ENCODE measurements at places on chromosomes 2 and 18. TPM values are rescaled to one million over a fixed set of nuclear protein-coding genes. Genes with fewer than 3 reads are reported as not detected.

ATP6V1C2 gene
- total RNA-seq = not detected

ZNF892 gene
- 2.9 TPM for total RNA-seq

CCDC142 gene
- total RNA-seq = 14.9 TPM

GRHL1 gene
- total RNA-seq = 3.2 TPM

TMEM247 gene
- total RNA-seq = not detected

LCT gene
- total RNA-seq = not detected

PER2 gene
- total RNA-seq = 26.3 TPM

GRCh38 chr2:67984600-67984999 is 78.2 kb downstream of the C1D start:
- H3K4me3 ChIP-seq = no peak overlapping the region
- no peaks in the 10 kb centered on the region for H3K27me3 ChIP-seq
- no peaks in the 10 kb centered on the region for H3K36me3 ChIP-seq
- DNase-seq = no peak
- no peak overlapping the region for H3K27ac ChIP-seq
- no peaks in the 10 kb centered on the region for H3K4me1 ChIP-seq

GRCh38 chr2:150856596-150857281 is 369.3 kb upstream of the RND3 start:
- no peak overlapping the region for H3K27ac ChIP-seq
- DNase-seq = no peak
- H3K4me1 ChIP-seq = no peaks in the 10 kb centered on the region

DNA sequence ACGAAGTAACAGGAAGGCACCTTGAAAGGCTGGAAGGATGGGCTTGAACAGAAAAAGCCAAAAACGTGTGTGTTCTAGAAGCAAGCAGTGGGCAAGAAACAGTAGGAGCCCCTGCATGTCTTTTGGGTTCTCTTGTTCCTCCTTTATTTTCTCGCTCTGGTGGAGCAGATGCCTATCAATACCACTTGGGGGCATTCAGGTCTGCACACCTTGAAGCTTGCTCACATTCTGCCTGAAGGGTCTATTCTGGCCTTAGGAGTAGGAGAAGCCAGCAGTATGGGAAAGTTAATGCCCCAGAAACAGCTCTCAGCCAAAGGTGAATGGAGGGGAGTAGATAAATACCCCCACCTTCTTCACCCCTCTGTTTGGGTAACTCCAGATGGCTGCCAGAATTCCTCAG is 204.5 kb downstream of the TXNL1 start:
- H3K27me3 ChIP-seq = no peaks in the 10 kb centered on the region
- H3K4me3 ChIP-seq = no peak overlapping the region
- no peaks in the 10 kb centered on the region for H3K4me1 ChIP-seq
- DNase-seq = no peak

- no peak for DNase-seq
- no peak within 1 kb of the TSS for H3K27ac ChIP-seq
Observed at GRCh38 chr2:216632952-216633615, at the start of gene IGFBP2. Gene IGFBP2, plus strand, starts transcription at chr2:216633420. Its CDS starts 104 bp downstream, at chr2:216633524.

DNA sequence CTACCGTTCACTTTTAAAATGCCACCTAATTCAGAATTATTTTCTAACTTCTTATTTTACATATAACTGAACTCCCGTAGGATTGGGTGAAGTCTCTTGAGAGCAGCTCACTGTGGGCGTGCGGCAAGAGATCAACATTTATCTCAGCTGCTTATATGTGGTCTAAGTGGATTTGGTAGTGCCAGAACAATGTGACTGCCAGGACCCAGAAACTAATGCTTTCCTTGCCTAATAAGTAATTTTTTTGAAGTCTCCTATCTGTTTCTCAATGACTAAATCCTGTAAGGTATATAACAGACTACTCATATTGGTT is 11.2 kb upstream of the NFE2L2 start:
- H3K4me1 ChIP-seq = no peaks in the 10 kb centered on the region
- H3K4me3 ChIP-seq = no peak overlapping the region
- no peak overlapping the region for H3K27ac ChIP-seq
- H3K27me3 ChIP-seq = no peaks in the 10 kb centered on the region
- no peaks in the 10 kb centered on the region for H3K36me3 ChIP-seq
- no peak for DNase-seq

DNA sequence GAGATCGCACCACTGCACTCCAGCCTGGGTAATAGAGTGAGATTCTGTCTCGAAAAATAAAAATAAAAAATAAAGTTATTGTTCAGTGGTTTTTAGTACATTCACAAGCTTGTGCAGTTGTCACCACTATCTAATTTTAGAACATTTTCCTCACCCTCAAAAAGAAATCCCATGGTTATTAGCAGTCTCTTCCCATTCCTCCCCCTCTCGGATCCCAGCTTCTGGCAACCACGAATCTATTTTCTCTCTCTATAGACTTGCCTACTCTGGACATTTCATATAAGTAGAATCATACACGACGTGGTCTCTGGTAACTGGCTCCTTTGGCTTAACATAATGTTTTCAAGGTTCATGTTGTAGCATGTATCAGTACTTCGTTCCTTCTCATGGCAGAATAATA is 38.6 kb downstream of the CABLES1 start:
- H3K36me3 ChIP-seq = no peaks in the 10 kb centered on the region
- no peak overlapping the region for H3K4me3 ChIP-seq
- no peak for DNase-seq
- no peak overlapping the region for H3K27ac ChIP-seq
- H3K4me1 ChIP-seq = no peaks in the 10 kb centered on the region

- H3K4me1 ChIP-seq = peaks cover 29% of the 10 kb centered on the region
- peaks cover 4% of the 10 kb centered on the region for H3K27me3 ChIP-seq
- no peaks in the 10 kb centered on the region for H3K36me3 ChIP-seq
- H3K4me3 ChIP-seq = no peak overlapping the region
- peak; percentile 42 for DNase-seq
Observed at GRCh38 chr2:70523996-70524965, 29.3 kb downstream of the TGFA start.

- no peaks in the 10 kb centered on the region for H3K4me1 ChIP-seq
- DNase-seq = no peak
- no peak overlapping the region for H3K27ac ChIP-seq
Observed at GRCh38 chr2:106956416-106956815, 70.4 kb upstream of the ST6GAL2 start.

DNA sequence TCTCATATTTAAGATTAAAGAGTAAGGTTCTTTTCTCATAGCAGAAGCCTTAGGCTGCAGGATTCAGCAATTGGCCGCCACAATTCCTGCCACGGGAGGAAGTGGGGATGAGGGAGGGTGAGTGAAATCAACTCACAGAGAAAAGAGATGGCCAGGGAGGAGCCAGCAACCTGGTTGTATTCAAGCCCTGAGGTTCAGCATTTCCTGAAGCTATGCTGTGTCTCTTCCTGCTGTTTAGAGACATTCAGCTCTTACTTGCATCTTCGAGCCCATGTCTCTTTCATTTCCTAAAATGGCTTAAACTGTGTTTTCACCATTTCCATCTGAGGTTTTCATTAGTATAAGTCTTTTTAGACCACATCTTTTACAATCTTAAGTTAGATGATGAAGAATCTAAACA is 522.6 kb downstream of the CNTNAP5 start:
- no peak for DNase-seq
- no peaks in the 10 kb centered on the region for H3K36me3 ChIP-seq
- no peak overlapping the region for H3K27ac ChIP-seq
- no peaks in the 10 kb centered on the region for H3K27me3 ChIP-seq
- H3K4me1 ChIP-seq = no peaks in the 10 kb centered on the region

DNA sequence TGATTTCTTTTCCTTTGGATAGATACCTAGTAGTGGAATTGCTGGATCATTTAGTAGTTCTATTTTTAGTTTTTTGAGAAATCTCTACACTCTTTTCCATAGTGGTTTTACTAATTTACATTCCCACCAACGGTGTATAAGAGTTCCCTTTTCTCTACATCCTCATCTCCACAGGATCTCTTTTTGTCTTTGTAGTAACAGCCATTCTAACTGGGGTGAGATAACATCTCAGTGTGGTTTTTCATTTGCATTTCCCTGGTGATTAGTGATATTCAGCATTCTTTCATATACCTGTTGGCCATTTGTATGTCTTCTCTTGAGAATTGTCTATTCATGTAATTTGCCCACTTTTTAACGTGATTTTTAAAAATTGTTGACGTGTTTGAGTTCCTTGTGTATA is 13.8 kb downstream of the RFTN2 start:
- H3K36me3 ChIP-seq = no peaks in the 10 kb centered on the region
- no peaks in the 10 kb centered on the region for H3K27me3 ChIP-seq
- H3K4me1 ChIP-seq = no peaks in the 10 kb centered on the region

DNA sequence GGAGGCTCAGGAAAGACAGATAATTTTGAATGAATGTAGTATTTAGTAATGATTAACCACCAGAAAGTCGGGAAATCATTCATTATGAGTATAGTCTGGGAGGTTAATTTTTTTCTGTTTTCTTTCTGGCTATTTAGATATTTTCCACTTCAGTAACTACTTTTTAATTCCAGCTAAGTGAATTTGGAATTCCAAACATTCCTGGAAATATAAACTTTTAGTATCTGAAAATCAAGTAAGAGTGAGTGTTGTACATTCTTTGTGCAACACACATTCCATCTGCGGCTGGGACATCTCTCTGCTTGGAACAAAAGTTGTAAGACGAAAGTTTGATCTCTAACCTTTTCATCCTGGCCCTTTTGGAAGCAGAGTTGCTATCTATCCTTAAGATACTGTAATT is 275.7 kb upstream of the SPRED2 start:
- no peaks in the 10 kb centered on the region for H3K27me3 ChIP-seq
- H3K4me3 ChIP-seq = no peak overlapping the region

DNA sequence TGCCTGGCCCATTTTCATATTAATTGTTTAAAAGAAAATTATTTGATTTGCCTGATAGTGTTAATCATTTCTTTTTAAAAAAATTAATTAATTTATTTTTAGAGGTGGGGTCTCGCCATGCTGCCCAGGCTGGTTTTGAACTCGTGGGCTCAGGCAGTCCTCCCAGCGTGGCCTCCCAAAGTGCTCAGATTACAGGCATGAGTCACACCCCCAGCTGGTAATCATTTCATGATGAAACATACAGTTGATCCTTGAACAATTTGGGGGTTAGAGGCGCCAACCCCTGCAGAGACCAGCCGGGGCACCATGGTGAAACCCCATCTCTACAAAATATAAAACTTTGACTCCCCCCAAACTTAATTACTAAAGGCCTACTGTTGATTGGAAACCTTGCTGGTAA is 7.9 kb downstream of the GPN1 start:
- no peak overlapping the region for H3K4me3 ChIP-seq
- no peak overlapping the region for H3K27ac ChIP-seq
- no peak for DNase-seq
- no peaks in the 10 kb centered on the region for H3K4me1 ChIP-seq
- peaks cover 78% of the 10 kb centered on the region for H3K36me3 ChIP-seq
- no peaks in the 10 kb centered on the region for H3K27me3 ChIP-seq

GRCh38 chr2:214011676-214012075 is 399.2 kb upstream of the VWC2L start:
- H3K27me3 ChIP-seq = no peaks in the 10 kb centered on the region
- H3K4me3 ChIP-seq = no peak overlapping the region
- H3K36me3 ChIP-seq = no peaks in the 10 kb centered on the region
- H3K27ac ChIP-seq = no peak overlapping the region
- DNase-seq = no peak

- H3K4me1 ChIP-seq = no peaks in the 10 kb centered on the region
- H3K4me3 ChIP-seq = no peak overlapping the region
- H3K36me3 ChIP-seq = no peaks in the 10 kb centered on the region
- H3K27ac ChIP-seq = no peak overlapping the region
- no peak for DNase-seq
- H3K27me3 ChIP-seq = no peaks in the 10 kb centered on the region
Observed at GRCh38 chr18:64398320-64398719, 249.4 kb upstream of the LINC00305 start.

DNA sequence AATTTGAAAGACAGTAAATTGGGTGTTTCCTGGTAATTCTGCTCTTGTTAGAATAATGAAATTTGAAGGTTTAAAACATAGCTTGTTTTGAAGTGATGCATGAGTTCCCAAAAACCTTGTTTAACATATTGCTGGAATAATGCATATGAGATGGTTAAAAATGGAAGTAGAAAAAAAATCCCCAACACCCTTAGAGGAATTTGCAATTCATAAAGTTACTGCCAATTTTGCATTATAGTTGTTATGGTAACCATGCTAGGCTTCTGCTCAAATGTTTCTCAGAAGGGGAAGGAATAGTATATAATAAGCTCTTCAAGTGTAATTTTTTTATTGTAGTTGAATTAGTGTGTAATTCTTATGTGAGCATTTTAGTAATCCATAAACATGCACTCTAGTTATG is 49.1 kb downstream of the FASTKD2 start:
- H3K27me3 ChIP-seq = peaks cover 2% of the 10 kb centered on the region
- no peak overlapping the region for H3K4me3 ChIP-seq
- H3K4me1 ChIP-seq = no peaks in the 10 kb centered on the region
- no peak overlapping the region for H3K27ac ChIP-seq

GRCh38 chr2:604385-604784 is 72.8 kb downstream of the TMEM18 start:
- H3K27me3 ChIP-seq = no peaks in the 10 kb centered on the region
- no peaks in the 10 kb centered on the region for H3K36me3 ChIP-seq
- no peak overlapping the region for H3K27ac ChIP-seq
- no peak overlapping the region for H3K4me3 ChIP-seq
- DNase-seq = no peak

GRCh38 chr2:47724221-47724981 is 58.5 kb upstream of the MSH6 start:
- H3K27me3 ChIP-seq = no peaks in the 10 kb centered on the region
- H3K4me3 ChIP-seq = no peak overlapping the region
- H3K27ac ChIP-seq = peak overlapping the region; percentile 63
- peaks cover 9% of the 10 kb centered on the region for H3K4me1 ChIP-seq

DNA sequence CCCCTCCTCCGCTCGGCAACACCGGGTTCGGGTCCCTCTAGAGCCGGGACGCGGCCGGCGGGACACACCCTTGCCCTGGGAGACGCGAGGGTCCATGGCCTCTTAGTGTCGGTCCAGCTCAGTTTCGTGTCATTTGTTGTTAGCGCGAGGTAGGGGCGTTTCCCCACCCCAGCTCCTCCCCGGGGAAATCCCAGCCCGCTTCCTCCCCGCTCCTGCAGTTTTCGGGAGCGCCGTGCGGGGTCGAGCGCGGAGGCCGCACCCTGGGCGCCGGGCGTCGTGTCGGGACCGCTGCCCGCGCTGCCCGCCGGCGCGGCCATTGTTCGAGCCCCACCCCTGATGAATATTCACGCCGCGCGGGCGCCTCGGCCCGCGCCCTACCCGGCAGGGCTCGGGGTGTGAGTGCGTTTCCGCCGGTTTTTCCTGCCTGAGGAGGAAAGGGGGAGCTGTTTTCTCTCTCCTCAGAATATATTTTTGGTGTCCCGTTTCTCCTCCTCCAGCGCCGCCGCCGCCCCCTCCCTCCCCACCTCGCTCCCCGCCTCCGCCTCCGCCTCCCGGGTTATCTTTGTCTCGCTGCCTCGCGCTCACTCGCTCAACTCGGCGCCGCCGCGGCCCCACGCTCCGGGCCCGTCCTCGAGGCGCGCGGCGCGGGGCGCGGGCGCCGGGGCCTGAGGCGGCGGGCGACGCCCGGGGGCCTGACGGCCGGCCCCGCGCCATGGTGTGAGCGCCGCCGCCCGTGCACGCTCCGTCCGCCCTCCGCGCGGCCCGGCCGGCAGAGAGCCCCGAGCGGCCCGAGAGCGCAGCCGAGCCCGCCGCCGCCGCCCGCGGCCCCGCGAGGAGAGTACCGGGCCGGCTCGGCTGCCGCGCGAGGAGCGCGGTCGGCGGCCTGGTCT is at the start of gene MAP4K4:
TSS of gene MAP4K4 (plus strand) at position 584 of the 890 bp plus-strand sequence. CDS start 374 bp downstream, outside the sequence.
- H3K4me1 ChIP-seq = peaks cover 22% of the 10 kb centered on the region
- peak; percentile 86 for DNase-seq
- no peaks in the 10 kb centered on the region for H3K27me3 ChIP-seq
- H3K27ac ChIP-seq = peak within 1 kb of the TSS; percentile 51

- no peaks in the 10 kb centered on the region for H3K4me1 ChIP-seq
- H3K36me3 ChIP-seq = no peaks in the 10 kb centered on the region
- DNase-seq = no peak
- no peaks in the 10 kb centered on the region for H3K27me3 ChIP-seq
Observed at GRCh38 chr2:109415581-109416013, 198.2 kb downstream of the SEPTIN10 start.

Data from natural killer cell (primary cell).